Retinal pigment epithelial cell (primary cell): ENCODE measurements at places on chromosomes 2 and 18.

DNA sequence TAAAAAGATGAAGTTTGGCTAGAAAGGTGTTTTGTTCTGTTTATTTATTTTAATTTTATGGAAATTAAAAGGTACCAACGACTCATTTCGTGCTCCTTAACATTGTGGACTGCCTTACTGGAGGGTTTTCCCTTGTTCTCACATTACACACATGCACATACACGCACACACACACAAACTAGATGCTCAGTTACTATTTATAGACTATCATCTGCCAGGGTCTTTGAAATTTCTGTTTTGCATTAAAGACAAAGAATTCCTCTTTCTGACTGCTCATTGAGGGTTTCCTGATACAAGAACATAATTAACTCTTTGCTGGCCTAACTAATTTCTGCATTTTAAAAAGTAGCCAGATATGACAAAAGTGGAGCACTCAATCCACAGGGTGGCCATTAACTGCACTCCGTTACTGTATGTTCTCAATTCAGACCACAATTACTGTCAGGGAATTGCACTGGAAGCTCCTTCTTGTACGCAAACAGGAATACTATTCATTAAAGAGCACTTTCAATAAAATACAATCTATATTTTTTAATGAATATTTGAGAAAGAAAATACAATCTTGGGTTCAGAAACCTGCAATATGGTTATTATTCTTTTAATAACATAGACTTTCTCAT, 366.9 kb upstream of the GALNT5 start:
- DNase-seq = no peak

DNA sequence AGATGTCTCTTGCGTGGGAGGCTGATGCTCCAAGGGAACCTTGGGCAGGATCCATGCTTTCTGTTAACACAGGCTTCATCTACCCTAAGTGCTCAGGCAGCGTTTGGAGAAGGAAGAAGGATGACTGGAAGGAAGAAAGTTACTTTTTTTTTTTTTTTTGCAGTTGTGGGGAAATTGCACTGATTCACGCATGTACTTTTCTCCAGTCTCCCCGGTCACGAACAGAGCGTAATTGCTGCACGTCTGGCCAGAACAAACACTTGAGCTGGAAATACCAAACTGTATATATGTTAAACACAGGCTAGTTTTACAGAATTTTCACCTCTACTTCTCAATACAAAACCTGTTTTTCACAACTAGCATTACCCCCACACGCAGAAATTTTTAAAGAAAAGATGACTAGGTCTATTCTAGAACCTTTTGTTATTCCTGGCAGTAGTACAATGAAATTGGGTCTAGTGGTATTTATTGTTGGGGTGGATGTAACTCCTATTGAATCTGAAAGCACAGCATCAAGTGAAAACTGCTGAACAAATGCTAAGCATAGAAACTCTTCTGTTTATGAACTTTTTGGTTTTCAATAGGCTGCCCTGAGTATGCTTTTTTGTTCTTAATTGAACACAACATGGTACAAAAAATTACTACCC, 9.3 kb upstream of the SCYGR5 start:
- DNase-seq = no peak

GRCh38 chr18:77899972-77900754, 650.5 kb downstream of the GALR1 start:
- no peak for DNase-seq

DNA sequence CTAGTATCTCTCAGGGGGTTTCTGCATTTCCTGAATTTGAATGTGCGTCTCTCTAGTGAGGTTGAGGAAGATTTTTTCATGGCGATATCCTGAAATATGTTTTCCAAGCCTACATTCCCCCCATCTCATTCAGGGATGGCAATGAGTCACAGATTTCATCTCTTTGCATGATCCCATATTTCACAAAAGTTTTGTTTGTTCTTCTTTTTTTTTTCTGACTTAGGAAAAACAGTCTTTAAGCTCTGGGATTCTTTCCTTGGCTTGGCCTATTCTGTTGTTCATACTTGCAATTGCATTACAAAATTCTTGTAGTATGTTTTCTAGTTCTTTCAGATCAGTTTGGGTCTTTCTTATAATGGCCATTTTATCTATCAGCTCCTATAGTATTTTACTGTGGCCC, 136.5 kb downstream of the DSEL start:
- no peak for DNase-seq

GRCh38 chr2:8149985-8150539, 531.8 kb upstream of the ID2 start:
- no peak for DNase-seq

DNA sequence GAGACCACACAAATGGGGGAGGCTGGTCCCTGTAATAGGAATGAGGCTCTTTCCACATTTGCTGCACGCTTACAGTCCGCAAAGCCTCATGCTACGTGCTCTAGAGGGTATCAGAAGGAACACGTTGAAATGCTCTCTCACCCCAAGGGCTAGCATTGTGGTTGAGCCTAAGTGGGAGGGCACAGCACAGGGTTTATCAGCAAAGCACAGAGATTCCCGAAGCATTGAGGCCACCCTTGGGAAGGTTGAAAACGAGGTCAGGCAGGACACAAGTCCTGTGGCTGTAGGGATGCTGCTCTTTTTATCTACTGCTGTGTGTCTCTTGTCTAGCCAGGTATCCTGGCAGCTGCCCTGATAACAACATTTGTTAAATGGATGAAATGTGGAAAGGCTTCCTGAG, 378.3 kb downstream of the EN1 start:
- DNase-seq = no peak
